ENCODE measurements at places on chromosomes 3 and 15.

GRCh38 chr3:16614033-16615031 lies 9.1 kb upstream of the DAZL start:
- no peak for DNase-seq

DNA sequence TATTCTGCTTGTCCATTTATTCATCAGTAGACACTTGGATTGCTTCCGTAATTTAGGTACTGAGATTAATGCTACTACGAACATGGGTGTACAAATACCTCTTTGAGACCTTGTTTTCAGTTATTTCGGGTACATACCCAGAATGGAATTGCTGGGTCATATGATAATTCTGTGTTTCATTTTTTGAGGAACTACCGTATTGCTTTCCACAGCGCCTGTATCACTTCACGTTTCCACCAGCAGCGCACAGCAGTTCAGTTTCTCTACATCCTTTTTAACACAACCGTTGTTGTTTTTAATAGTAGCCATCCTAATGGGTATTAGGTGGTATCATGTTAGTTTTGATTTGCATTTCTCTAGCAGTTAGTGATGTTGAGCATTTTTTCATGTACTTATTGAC lies 9.5 kb downstream of the PAK2 start:
- DNase-seq, result no peak

DNA sequence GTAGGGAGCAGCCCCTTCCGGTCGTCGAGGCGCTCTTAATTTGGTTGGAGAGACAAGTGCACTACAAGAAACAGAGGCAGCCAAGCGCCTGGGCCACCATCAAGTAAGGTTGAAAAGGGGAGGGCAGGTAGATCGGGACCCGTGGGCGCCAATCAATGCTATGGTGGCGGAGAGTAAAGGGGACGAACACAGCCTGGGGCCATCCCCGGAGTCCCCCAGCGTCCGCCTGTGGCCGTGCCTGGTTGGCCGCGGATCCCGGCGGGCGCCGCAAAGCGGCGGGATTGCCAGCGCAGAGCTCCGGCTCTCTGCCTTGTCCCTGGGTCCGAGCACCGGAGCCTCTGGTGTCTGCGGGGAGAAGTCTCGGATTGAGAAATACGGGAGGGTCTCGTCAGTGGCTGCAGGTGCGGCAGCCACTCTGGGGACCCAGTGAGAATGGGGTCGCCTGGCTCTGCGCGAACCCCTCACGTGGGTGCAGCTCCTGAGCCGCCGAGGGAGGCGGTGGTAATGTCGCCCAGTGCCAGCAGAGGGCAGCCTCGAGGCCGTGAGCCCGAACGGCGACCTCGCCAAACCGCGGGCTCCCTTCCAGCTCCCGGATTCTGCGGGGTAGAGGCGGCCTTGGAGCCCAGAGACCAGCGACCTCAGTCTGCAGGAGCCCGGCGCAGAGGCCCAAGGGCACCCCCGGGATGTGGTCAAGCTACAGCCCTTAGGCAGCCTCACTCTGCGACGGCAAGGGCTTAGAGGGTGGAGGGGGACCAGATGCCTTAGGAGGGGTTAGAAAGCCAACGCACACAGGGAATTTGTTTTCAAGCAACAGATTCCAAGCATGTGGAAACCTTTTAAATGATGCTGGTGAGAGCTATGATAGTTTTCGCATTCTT lies 10.8 kb downstream of the FOXL2 start:
- peak; percentile 61 for DNase-seq

DNA sequence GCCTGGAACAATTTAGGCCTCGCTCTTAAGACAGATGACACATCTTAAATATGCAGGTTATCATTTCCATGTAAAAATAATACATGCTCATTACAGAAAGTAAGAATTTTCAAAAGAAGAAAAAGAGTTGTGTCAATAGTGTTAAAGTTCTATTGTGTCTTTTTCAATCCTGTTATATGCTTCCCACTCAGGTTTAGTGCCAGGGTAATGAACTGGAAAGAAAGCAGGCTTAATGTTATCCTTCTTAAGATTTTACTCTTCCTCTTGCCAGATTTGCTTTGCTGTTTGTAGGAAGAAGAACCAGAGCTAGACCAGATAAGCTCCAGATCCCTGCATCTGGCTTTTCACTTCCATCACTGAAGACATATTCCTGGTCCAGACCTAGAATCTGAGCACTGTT lies 128.6 kb downstream of the TPRG1 start:
- no peak for DNase-seq

DNA sequence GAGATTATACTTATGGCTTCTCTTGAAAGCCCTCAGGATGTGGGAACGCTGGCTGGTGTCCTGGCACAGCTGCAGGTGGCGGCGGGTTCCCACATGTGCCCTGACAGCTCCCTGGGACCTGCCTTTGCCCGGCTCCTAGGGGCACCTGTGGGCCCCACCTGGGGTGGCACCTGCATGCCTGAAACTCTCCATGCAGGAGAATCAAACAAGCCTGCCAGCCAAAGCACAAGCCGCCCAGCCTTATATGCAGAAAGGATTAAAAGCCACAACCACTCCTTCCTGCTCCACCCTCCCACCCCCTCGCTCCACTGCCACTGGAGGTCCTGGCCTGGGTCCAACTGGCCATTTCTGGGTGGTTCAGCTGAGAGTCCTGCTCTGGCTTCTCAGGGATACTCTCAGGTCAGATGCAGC lies 18.1 kb downstream of the TRPM1 start:
- DNase-seq, result no peak

- DNase-seq, result no peak
Measured at GRCh38 chr3:53286727-53287126, 30.9 kb upstream of the TKT start.

DNA sequence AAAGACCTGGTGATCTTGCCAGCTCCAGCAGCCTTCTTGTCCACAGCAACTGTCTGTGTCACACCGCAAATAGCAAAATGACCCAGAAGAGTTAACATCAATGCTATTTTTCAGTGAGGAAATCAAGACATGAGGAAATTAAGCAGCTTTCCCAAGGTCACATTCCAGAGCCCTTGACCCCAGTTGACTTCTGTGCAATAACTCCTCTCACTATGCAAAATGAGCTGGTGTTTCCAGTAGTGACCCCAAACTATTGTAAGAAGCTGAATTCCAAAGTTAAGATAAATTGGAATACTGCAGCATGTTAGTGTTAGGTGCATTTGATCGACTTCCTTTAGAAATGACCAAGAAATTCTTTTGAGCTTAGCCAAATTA lies 172.8 kb upstream of the SNTN start:
- no peak for DNase-seq

GRCh38 chr3:106573605-106574004 lies 704.8 kb upstream of the CBLB start:
- DNase-seq, result no peak

GRCh38 chr3:13662238-13662847 lies 113.4 kb downstream of the FBLN2 start:
- no peak for DNase-seq

GRCh38 chr15:71501344-71502076 lies 308.8 kb upstream of the NR2E3 start:
- no peak for DNase-seq

GRCh38 chr3:14478956-14479550 lies 61.1 kb downstream of the GRIP2 start:
- DNase-seq, result no peak

DNA sequence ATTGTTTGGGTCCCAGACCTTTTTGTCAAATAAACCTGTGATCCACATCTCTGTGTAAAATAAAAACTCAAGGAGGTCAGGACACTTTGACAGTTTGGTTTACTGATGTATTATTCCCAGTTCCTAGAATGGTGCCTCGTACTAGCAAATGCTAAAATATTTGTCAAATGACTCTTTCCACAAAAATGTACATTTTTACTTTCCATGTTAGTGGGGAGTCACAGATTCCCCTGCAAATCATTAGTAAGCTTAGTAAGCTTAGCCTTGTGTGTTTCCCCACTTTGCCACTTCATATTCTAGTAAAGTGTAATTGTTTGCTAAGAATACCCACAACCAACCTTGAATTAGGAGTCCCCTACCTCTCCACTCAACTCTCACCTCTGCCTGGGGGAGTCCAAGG lies 2.4 kb upstream of the MAGI1 start:
- no peak for DNase-seq

GRCh38 chr3:109265295-109265694 lies 51.0 kb downstream of the DPPA2 start:
- DNase-seq, result no peak

GRCh38 chr3:111321786-111322185 lies 220.2 kb upstream of the CD96 start:
- no peak for DNase-seq

DNA sequence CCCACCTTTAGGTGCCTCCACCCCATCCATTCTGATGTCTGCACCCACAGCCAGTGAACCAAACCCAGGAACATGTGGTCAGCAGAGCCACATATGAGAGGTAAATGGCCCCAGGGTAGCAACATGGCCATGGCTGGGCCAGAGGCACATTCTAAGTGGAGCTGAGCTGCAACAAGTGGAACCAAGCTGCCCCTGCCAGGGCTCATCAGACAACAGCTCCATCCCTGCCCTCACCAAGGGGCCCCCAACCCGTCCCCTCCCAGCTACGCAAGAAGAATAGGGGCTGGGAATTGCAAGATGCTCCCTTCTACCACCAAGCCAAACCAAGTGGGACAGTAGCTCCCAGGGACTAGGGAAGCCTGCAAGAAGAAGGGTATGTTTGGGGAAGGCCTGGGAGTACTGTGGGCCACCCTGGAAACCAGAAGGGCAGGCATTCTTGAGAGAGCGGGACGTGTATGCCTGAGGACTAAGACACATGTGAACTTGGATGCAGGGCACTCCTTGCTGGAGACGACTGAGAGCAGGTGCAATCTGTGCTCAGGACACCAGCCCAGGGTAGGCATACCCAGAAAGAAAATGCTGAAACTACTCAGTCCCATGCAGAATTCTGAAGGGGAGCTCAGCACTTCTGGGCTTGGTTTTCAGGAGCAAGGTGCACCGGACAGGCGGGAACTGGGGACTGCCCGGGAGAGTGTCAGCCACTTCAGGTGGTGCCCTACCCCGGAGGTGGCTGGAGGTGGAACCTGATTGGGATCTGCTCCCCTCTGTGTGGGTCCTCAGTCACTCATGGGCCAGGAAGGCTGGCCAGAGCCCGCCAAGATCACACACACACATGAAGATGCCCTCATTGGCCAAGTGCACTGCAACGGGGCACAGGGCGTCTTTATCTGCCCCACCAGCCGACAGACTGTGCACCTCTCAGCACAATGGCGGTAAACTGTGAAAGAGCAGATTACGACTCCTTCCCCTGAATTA lies 9.5 kb downstream of the MYL3 start:
- DNase-seq, result no peak

GRCh38 chr15:47954196-47954595 lies 166.6 kb upstream of the SLC24A5 start:
- no peak for DNase-seq

- DNase-seq, result no peak
Measured at GRCh38 chr3:126132751-126133511, 47.5 kb downstream of the ALDH1L1 start.

DNA sequence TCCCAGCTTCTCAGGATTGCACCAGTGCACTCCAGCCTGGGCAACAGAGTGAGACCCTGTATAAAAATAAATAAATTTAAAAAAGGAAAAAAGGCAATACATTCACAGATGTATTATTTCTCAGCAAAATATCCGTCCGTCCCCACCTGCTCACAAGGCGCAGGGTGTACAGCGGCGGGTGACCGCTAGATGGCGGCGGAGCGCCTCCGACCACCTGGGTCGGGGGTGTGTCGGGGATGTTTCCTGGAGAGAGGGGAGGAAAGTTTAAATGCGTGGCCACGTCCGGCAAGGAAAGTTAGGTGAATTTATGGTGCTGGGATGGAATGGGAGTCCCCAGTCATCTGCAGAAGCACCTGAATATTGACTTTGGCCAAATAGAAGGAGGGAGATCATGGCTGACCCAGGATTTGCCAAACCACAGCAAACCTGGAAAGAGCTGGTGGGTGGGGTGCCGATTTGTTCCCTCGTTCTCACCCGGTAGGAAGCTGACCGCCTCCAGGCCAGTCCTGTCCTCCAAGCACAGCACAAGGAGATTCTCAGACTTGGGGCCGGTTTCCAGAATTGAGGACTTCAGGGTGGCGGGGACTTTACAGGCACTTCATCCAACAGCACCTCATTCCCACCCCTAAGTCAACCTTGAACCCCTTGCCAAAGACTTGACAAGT lies 88.3 kb downstream of the TMEM266 start:
- peak; percentile 53 for DNase-seq

DNA sequence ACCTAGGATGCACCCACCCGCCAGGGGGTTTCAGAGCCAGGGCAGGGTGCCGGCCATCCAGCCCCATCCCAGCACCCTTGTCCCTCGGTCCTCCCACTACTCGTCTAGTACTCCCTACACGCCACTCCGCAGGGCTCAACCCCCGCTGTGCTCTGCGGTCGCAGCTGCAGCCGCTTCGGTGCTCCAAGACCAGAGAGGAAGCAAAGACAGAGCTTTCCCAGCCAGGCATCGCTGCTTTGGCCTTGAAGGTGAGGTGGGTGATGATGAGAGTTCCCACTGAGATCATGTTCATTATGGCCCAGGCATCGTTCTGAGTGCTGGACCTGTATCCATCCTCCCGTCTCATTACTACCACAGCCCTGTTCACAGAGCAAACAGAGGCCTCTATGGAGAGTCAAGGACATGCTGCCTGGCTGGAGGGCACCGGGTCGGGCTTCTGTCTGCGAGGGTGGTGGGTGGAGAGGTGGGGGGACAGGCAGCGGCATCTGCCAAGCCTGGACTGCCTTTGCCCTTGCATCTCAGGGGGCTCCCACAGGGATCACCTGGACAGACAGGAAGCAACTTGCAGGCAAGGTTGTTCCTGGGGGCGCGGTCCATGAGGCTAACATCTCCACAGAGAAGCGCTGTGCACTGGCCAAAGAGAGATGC lies 66.9 kb downstream of the KLF13 start:
- no peak for DNase-seq

DNA sequence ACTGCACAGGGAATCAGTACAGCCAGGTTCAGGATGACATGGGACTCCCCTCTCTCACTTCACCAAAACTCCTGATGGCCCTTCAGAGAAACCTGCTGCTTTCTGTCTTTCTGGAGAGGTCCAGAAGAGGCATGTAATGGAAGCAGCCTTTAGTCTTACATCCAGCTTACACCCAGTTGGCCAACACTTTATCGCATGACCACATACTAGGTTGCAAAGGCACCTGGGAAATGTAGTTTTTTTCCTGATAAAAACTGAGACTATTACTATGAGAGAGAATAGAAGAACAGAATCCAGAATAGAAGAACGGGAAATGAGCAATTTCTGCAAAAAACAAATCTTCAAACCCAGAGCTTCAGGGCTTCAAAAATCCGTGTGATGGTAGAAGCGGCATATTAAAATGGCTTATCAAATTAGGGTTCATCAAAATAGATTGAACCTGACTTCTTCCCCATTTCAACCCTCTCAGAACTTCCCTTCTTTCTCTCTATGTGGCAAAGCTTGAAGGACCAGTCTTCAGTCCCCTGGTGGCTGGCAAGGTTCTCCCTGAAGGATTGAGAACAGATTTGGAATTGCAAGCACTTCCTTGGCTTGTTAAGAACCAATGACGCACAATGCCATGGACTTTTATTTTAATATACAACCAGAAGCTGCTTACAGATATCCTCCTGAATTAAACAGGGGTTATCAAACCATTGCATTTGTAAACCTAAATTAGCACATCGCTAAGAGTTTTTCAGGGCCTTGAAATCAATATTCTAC lies 34.4 kb downstream of the CORO2B start:
- DNase-seq, result no peak

GRCh38 chr3:128242818-128243601 lies 89.7 kb downstream of the EEFSEC start:
- DNase-seq, result no peak

- no peak for DNase-seq
Measured at GRCh38 chr3:145620486-145620885, 540.5 kb downstream of the PLOD2 start.
